Fibroblast of the aortic adventitia (primary cell): ENCODE measurements at places on chromosomes 13 and 19. TPM values are rescaled to one million over a fixed set of nuclear protein-coding genes. Genes with fewer than 3 reads are reported as not detected.

The MBOAT7 gene
- total RNA-seq: 46.9 and 48.7 TPM in 2 replicates

The ZNF30 gene
- total RNA-seq: 1.9 and 4.2 TPM in 2 replicates

The LILRA2 gene
- not detected in 2 replicates for total RNA-seq

The TMEM143 gene
- 2.2 and 5.0 TPM in 2 replicates for total RNA-seq

The ZNF85 gene
- total RNA-seq: 10.4 and 11.4 TPM in 2 replicates

The TSSK6 gene
- 1.9 and 4.3 TPM in 2 replicates for total RNA-seq

GRCh38 chr13:43804461-43805070 is 17.8 kb upstream of the ENOX1 start:
- DNase-seq: peak; percentile 90

- DNase-seq: no peak
Measured at GRCh38 chr13:24691381-24691780, 11.2 kb downstream of the ATP12A start.

- DNase-seq: no peak
Measured at GRCh38 chr19:16371540-16371986, 46.9 kb downstream of the KLF2 start.

DNA sequence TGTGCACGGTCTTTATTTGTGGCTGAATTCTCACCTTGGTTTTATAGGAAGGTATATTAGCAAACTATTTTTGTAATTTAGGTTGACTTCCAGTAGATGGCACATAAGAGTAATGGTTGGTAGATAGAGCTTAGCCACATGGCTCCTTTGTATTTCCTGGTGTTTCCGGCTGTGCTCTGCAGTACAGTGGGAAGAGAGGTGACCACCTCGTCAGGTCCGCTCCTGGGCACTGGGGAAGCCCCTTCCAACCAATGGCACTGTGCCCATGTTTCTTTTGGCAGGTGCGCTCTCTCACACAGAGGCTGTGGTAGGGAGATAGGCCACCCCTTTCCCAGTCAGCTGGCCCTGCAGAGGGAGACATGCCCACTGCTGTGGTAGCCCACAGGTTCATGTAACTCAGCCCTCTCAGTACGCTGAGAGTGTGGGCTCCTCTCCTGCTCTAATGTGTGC is 74.3 kb upstream of the ATP12A start:
- DNase-seq: peak; percentile 48

- no peak for DNase-seq
Measured at GRCh38 chr19:13622766-13623715, 116.8 kb upstream of the CACNA1A start.

DNA sequence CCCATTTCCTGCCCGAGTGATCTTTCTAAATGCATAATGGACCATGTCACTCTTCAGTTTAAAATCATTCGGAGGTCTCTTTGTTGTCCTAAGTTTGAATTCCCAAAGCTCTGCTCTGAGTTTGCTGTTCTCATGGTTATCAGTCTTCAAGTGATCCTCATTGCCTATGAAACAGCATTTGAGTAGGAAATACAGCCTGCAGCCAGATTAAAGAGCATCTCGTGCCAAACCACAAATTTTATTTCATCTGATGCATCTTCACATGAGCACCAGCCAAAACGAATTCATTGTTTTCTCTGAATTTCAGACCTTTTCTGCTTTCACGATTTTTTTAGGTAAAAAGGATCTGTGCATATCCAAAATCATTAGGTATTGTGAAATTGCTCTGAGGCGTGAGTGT is 299.6 kb downstream of the TDRD3 start:
- no peak for DNase-seq

DNA sequence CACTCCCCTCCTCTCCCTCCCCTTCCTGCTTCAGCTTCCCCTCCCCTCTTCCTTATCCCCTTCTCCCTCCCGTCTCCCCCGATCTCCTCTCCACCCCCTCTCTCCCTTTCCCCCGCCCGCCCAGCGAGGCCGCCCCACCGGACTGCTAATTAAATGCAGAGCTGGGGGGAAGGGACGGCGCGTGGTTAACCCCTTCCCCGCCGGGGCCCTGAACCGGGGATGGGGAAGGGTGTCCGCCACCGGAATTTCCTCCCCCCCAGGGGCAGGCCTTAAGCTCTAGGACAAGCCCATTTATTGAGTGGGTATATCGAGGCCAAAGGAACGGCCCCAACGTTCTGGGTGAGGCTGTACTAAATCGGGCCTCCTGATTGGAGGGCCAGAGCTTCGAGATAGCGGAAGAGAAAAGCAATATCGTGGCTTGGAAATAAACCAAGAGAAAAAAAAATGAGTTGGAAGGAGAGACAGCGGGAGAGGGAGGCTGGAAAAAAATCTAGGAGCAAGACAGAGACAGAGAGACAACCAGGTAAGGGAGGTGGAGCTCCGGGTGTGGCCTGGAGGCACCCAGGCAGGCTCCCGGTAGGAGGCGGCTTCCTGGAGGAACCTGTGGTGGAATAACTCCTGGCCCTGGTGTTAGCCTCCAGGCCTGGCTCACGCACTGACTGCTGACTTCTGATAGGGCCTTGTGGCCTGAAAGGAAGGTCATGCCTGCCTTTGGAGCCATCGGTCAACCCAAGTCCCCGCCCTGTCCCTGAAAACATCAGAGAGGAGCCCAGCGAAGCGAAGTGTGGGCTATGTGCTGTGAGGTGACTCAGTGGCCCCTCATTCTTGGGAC is 11.6 kb upstream of the JUND start:
- DNase-seq: peak; percentile 83

- DNase-seq: no peak
Measured at GRCh38 chr19:3363841-3364500, 2.4 kb upstream of the NFIC start.

GRCh38 chr13:74570834-74571233 is 436.6 kb upstream of the KLF12 start:
- DNase-seq: peak; percentile 80

- DNase-seq: no peak
Measured at GRCh38 chr19:54654447-54655321, 8.1 kb upstream of the LILRB4 start.

- DNase-seq: peak; percentile 85
Measured at GRCh38 chr19:1360818-1361461, 22.8 kb upstream of the NDUFS7 start.
